Dermis microvascular lymphatic vessel endothelial cell (primary cell): ENCODE measurements at places on chromosomes 5 and 9. TPM values are rescaled to one million over a fixed set of nuclear protein-coding genes. Genes with fewer than 3 reads are reported as not detected.

DNA sequence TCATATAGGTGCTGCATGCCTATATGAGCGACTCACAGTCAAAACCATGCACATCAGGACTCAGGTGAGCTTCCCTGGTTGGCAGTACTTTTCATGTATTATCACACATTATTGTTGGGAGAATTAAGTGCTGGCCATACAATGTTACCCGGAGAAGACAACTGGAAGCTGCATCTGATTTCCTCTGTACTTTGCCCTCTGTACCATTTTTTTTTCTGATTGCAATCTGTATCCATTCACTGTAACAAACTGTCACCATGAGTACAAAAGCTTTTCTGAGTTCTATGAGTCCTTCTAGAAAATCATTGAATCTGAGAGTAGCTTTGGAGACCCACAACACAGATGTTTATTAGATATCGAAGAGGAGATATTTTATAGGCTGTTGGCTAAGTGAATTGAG is 651.0 kb downstream of the NR2F1-AS1 start:
- DNase-seq = no peak

DNA sequence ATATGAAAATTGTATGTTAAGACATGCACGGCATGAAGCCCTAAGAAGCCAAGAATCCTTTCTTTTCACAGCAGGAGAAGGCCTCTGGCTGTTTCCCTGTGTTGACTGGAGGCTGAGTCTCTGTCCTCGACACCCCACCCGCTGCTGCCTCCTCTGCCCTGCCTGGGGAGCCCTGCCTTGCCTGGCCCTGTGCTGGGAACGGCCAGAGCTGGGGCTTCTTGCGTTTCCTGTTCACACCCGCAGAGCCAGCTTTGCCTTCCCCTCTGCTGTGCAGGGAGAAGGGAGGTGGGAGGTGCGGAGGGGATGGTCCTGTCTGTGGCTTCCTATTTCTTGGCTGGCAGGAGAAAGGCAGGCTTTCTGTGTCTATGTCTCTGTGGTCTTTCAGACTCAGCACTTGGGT is 6.9 kb upstream of the GMCL2 start:
- no peak for DNase-seq

DNA sequence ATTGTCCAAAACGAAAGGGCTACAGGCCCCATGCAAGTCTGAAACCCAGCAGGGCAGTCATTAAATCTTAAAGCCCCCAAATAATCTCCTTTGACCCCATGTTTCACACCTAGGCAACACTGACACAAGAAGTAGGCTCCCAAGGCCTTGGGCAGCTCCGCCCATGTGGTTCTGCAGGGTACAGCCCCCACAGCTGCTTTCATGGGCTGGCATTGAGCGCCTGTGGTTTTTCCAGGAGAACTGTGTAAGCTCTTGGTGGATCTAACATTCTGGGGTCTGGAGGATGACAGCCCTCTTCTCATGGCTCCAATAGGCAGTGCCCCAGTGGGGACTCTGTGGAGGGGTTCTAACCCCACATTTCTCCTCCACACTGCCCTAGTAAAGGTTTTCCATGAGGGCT is 623.5 kb downstream of the PRR16 start:
- no peak for DNase-seq

- no peak for DNase-seq
Measured at GRCh38 chr5:27217155-27217956, 179.0 kb upstream of the CDH9 start.

GRCh38 chr5:170290498-170290897 is 7.1 kb downstream of the LCP2 start:
- no peak for DNase-seq

DNA sequence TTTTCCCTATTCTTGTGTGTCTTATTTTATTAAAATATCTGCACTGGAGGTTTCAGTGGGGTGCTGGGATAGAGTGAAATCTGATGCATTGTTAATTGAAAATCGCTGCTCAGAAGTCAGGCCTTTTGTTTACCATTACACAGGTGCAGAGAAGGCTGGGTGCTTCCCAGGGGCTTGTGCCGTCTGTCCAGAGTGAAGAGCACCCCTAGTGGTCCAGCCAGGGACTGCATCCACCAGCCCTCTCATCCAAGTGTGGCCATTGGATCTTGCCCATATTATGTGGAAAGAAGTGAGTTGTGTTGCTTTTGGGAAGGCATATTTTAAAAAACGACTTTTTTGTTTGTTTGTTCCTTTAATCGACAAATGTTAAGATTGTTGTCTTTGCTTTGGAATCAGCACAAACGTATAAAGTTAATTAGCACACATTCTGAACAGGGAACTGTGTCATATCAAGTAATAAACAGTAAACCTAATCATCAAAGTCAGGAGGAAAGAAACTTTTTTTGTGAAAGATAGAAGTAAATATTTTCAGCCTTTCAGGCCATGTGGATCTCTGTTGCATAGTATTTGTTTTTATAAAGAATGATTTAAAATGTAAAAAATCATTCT is 315.6 kb downstream of the MTRR start:
- DNase-seq = no peak

DNA sequence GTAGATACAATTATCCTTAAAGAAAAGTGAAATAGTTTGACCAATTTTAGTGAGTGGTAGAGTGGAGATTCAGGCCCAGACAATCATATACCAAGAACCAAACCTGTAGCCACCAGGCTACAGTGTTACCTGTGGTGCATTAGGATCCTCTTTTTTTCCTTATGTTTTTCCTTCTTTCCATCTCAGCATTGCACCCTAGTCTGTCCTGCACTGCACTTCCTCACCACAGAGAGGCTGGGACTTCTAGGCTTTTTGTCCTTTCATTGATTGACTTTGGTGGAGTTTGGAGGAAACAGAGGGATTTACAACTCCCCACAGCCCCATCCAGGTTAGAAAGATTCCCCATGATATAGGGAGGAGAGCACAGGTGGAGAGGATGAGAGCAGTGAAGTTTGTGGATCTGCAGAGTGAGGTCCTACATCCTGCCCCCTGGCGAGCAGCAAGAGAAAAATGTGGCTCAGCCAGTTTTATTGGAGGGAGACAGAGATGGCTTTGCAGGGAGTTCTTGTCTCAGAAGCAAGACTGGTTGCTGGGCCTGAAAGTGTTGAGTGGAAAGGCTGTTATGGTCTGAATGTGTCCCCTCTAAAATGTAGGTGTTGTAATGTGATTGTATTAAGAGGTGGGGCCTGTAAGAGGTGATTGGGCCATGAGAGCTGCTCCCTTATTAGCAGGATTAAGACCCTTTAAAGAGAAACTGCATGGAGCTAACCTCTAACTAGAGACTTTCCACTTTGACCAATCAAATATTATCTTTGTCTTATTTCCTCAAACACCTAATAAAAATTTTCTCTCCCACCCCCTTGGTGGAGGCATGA is 36.2 kb downstream of the KIF4B start:
- DNase-seq = peak; percentile 31

Gene LEAP2
- 0.13 TPM in 2 replicates for total RNA-seq

DNA sequence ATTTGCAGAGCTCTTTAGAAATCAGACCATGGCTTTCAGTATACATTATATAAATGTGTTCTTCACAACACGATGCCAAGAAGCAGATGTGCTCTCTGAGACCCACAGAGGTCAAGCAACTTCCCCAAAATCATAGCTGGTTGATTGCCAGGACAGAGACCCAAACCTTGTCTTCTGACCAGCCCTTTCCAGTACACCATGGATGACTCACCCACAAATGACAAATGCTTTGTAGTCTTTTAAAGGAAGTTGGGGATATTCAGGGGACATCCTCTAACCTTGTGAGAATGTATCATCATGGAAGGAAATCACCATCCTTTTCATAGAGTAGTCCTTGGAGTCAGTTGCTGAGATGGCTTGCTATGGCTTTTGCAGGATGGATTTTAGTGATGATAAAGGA is 30.1 kb downstream of the ZNF462 start:
- DNase-seq = peak; percentile 74

- no peak for DNase-seq
Measured at GRCh38 chr5:54656261-54656728, 138.7 kb downstream of the SNX18 start.

DNA sequence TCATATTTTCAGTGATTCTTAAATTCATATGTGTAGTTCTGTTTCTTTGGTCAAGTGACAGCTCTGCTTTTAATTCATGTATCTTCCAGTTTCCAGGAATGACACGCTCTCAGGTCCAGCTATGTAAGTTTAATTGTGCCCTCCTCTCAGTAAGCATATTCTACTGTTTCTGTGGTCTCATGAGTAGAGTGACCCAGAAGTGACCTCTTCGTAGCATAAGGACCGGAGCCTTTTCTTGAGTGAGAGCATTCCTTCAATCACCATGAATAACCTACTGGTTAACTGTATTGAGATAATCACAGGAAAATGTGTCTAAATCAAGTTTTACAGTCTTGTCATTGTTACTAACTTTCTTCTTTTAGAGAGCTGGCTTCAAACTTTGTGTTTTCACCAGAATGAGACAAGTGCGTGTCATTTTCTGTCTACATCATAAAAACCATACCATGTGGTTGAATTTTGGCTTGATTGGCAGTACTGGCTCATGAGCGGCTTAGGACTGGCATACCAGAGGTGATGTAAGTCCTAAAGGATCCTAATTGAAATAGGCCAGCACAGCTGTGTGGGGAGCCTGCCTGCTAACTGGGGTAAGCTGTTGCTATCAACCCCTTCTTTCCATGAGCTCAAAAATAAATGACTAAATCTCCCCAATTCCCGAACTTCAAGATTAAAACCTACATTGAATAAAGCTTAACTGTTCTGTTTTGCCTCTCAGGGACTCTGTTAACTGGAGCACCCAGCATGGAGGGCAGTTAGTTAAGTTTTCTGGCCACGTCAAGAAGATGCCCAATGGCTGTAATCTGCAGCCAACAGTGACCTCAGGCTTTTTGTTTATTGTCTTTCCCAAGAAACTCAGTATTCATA is 4.8 kb downstream of the ADAMTSL1 start:
- no peak for DNase-seq

DNA sequence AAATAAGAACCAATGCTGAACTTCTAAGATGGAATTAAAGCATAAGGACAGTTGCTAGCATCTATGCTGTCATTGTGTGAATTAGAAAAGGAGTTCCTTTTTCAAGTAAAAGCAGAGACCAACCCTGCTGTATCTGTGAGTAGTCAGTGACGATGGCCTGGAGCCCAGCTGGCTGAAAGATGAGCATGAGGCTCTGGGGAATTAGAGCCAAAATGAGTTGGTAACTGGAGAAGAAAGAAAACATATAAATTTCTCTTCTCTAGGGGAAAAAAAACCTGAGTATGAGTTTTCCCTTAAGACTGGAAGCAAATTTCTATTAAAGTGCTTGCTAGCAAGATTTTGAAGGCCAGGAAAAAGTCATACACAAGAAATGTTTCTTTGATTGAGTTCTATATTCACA is 1.6 kb upstream of the SPZ1 start:
- DNase-seq = no peak

DNA sequence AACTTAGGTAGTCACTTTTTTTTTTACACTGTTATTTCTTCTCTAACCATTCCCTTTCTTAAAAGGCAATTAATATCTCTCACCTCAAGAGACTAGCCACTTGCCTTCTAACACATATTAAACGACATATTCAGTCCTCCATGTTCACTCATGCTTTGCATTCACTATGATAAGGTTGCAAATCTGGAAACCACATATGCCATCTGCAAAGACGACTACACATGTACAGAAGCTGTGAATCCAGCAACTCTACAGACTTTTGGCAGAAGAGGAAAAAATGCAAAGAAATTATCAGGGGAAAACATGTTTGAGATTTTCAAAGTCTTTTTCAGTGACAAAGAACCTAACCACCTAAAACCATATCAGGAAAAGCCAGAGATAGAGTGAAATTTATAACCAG is 112.1 kb downstream of the EPB41L4A start:
- DNase-seq = no peak

Gene SLC34A1
- total RNA-seq = not detected in 2 replicates

GRCh38 chr9:30519756-30520155 is 1864.7 kb upstream of the ACO1 start:
- no peak for DNase-seq

Gene PTGES2
- 67.3 and 73.2 TPM in 2 replicates for total RNA-seq

GRCh38 chr5:1555011-1555807 is 31.4 kb upstream of the LPCAT1 start:
- DNase-seq = no peak
